ENCODE measurements at places on chromosomes 16 and 17. TPM values are rescaled to one million over a fixed set of nuclear protein-coding genes. Genes with fewer than 3 reads are reported as not detected.

DNA sequence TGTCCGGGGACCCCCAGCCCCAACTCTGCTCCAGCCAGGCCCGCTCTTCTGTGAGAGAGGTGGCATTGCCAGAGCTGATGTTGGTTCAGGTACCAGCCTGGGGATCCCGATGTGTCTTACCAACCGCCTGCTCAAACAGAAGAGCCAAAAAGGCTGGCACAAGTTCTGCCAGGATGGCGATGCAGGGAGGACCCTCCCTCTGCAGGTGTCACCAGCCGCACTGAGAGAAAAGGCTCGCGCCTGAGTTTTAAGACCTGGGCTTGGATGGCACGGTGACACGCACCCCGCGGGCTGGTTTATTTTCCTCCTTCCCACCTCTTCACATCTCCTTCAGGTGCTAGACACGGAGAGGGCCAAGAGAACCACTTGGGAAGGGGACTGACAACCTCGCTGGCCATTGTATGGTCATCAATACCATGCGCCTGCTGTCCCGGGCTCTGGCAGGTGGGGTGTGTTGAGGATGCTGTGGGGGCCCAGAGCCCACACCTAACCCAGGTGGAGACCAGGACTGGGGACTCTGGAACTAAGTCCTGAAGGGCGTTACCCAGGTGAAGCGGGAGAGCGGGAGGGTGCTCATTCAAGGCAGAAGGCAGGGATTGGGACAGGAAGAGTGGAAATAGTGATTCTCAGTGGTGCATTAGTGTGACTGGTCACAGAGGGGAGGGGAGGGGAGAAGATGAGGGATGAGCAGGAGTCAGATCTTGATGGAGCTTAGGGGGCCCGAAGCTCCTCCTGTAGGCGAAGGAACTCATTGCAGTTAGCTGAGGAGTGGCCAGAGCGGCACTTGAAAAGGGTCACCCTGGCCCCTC lies 16.3 kb downstream of the FOXJ1 start:
- DNase-seq, result no peak

GRCh38 chr17:44850612-44851011 lies 2.9 kb downstream of the HIGD1B start:
- no peak for DNase-seq

DNA sequence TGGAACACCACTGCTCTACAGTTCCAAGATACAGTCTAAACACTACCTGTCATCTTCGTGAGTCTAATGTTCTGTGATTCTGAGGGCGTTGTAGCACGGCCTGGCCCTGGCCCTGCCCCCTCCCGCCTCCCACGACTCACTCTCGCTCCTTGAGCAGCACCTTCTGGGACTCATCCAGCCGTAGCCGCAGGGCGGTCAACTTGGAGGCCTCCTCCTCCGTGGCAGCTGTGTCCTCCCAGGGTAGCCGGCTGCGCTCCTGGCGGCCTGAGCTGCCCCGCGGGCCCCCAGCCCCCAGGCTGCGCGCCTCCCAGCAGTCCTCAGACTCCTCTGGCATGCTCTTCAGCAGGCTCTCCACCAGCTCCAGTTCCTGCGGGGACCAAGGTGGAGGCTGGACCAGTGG lies 10.6 kb downstream of the CCDC102A start:
- no peak for DNase-seq

DNA sequence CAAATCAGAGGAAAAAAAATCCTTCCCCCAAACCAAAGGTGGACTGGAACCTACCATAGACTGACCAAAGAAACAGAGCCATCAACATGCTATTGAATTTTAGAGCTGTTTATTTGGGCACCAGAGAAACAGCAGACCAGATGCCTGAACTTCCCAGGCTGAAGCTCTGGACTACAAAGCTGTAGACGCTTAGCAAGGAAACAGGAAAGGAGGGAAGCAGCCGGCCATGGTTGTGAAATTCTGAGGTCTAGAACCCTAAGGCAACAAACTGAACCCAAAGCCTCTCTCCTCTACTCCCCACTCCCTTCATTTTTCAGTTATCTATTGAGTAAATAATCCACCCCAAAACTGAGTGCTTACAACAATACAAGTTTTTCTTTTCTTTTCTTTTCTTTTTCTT lies 45.4 kb upstream of the MEIOC start:
- no peak for DNase-seq

- DNase-seq, result no peak
These were observed 13.7 kb upstream of the CNGB1 start for GRCh38 chr16:57984443-57985203.

TANGO6 gene
- total RNA-seq, result 10.6 TPM

BOLA2B gene
- 278 TPM for total RNA-seq

All from H4 (cell line).